ENCODE measurements at places on chromosomes 6 and 20.

- no peak for DNase-seq
Observed at GRCh38 chr20:56442389-56443365, 25.8 kb upstream of the RTF2 start.

DNA sequence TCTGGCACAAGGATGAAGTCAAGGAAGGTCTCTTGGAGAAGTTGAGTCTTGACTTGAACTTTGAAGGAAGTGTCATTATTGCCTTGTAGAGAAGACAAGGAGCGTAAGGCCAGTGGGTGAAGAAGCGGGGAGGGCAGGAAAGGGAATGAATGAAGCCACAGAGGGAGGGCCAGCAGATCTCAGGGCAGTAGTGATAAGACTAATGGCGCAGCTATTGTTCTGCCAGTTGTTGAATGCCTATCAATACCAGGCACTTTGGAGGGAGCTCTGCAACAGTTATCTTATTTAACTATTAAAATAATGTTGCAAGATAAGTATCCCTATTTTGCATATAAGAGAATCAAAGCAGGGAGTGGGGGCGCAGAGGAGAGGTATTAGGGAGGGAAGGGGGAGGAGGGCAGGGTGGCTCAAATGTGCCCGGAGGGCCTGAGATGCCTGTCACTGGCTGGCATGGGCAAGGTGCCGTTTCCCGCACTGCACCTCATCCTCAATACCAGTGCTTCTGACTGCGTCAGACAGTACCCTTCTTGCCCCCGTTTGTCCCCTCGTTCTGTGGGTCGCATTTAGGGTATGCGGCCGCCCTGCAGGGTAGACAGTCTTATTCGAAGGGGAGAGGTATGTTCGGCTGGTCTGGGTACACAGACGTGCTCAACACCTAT is 109.8 kb downstream of the ZDHHC14 start:
- no peak for DNase-seq

DNA sequence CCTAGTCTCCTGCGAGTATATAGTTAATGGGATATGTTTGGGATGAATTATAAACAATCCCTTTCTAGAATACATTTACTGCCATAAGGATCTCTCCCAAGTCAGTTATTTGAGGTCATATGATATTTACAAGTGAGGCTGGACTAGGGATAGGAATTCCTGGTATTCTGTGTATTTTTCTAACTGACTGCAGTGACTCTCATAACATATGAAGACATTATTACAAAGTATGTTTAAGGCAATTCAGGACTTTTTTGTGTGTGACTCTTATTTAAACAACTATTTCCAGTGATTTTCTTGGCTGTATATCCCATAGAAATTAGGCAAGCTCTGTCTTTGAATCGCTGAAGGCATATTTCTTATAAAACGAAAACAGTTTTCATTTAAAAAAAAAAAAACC is 18.4 kb upstream of the TNFAIP3 start:
- DNase-seq = no peak

DNA sequence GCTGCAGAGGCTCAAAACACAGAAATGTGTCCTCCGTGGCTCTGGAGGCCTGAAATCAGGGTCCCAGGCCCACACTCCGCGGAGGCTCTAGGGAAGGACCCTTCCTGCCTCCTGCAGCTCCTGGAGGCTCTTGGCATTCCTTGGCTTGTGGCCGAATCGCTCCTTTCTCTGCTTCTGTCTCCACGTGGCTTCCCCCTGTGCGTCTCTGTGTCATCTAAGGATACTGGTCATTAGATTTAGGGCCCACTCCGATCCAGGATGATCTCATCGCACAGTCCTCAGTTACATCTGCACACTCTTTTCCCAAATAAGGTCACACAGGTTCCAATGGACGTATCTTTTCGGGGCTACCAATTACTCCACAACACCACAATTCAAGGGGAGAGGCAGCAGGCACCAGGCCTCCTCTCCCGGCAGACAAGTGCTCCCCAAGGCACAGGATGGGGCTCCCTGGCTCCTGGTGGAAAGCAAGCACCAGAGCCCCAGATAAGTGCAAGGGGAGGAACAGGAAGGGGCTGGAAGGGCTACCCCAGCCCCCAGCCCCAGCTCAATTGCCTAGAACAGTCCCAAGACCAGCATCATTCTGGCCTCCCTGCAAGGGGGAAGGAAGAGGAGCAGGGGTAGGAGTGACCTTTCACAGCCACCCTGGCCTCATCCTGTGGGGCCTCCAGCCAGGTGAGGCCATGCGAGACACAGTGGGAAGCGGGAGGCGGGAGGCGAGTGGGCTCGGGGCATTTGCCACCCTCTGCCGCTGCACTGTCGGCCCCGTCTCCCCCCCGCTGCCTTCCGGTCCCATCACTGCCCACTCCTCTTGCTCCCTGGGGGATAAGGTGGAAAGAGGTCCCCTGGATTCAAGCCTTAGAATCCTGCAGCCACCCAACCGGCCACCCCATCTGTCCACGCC is 16.3 kb downstream of the NTSR1 start:
- DNase-seq = no peak

- DNase-seq = no peak
Observed at GRCh38 chr6:11432713-11433450, 104.7 kb upstream of the TMEM170B start.

- DNase-seq = no peak
Observed at GRCh38 chr6:111918825-111919224, 45.6 kb upstream of the FYN start.

DNA sequence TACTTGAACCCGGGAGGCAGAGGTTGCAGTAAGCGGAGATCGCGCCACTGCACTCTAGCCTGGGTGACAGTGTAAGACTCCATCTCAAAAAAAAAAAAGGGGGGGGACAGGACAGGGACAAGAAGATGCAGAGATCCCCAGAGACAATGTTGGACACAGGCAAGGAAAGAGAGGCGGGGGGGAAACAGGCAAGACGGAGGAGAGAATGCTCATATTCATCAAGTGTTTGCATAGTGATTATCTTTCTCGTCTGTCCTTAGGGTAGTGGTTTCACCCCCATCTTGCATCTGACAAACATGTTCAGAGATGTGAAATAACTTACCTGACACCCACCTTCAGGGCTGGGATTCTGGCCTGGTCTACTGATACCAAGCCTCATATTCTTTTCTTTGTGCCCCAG is 29.0 kb downstream of the CHMP4B start:
- DNase-seq = no peak

GRCh38 chr6:36593569-36594028 is 563 bp upstream of the SRSF3 start:
- no peak for DNase-seq

DNA sequence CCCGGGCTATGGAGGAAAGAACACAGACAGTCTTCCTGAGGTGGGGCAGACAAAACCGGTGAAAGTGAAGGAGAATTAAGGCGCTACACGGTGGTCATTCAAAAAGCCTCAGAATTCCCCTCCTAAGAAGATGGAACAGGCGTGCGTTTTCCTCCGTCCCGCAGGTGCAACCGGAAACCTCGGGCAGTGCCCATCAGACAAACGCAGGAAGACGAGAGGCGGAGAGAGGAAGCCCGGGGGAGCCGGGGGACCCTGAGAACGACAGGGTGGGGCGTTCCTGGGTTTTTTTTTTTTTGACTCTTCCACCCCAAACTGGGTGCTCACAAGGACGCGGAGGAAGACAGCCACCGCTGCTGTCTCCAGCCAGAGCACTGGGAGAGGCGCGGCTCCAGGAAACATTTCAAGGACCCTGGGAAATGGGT is 25.4 kb downstream of the TTLL2 start:
- DNase-seq = no peak

DNA sequence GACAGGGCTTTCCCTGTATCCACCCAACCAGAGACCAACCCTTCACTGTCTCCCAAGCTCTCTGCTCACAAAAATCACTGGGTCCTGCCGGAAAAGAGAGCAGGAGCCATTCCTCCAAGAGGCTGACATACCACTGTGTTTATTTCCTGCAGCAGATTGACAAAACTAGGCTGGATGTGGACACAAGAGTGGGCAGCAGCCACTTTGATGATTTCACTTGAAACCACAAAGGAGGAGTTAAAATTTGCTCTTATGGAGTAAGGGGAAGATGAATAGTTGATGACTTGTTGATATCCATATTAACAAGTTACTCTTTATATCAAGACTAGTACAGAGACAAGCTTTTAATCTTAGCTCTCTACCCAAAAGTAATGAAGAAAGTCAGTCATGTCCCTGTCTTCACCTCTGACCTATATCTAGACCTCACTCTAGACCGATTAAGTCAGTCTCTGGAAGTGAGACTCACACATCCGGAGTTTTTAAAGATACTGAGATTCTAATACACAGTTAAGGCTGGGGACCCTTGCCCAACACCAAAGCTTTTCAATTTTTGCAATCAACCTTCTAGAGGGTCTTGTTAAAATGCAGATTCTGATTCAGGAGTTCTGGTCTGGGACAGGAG is 73.8 kb downstream of the SCML4 start:
- no peak for DNase-seq

DNA sequence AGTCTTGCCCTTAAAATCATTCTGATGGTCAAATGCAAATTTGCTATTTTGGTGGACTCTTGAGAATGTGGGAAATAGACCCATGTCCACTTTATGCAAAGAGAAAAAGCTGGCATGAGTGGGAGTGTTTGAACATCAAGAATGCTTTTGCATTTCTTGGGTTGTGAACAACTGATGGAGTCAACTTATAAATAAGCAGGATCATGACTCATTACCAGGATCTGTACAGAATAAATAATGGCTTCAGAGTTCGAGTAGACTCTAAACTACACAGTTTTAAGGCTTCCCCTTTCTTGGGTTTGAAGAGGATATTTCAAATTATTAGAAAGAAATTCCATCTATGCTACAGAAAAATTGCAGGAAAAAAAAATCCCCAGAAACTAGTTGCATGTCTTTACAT is 195.5 kb downstream of the EYA4 start:
- no peak for DNase-seq

- no peak for DNase-seq
Observed at GRCh38 chr6:150550244-150550643, 49.4 kb upstream of the PLEKHG1 start.

GRCh38 chr6:17389274-17389847 is 4.0 kb upstream of the CAP2 start:
- no peak for DNase-seq

GRCh38 chr20:4160761-4161305 is 145.5 kb upstream of the RNF24 start:
- no peak for DNase-seq

DNA sequence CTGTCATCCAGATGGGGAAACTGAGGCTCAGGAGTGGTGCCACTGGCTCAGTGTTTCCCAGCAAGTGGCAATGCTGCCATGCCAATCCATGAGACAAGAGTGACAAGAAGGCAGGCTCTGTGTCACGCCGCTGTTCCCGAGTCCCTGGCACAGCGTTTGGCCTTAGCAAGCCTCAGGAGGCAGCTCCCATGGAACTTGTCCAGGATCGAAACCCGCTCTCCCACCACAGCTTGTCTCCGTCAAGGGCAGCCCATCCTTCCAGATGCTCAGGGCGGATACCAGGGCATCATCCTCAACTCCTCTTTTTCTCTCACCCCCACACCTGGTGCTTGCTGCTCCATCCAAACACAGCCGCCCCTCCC is 110.6 kb upstream of the PTPN1 start:
- DNase-seq = no peak

- no peak for DNase-seq
Observed at GRCh38 chr6:43636308-43636659, 644 bp downstream of the MAD2L1BP start.

GRCh38 chr6:37254881-37255280 is 2.7 kb upstream of the TBC1D22B start:
- no peak for DNase-seq

DNA sequence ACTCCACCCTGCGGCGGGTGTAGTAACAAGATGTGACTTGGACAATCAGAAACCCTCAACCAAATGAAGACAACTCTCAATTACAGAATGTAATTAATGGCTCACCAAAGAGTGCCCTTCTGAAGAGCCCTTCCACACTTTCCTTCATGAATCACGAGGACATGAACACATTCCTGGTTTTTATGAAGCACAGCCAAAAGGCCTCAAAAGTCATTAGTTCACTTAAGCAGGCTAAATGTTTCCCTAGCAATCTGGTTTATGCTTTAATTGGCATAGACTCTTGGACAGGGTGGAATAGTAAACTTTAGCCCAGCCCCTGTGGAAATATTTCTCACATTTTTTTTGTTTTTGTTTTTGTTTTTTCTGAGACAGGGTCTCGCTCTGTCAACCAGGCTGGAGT is 20.5 kb downstream of the CPNE5 start:
- DNase-seq = no peak

GRCh38 chr6:71608646-71609045 is 277.7 kb upstream of the RIMS1 start:
- DNase-seq = no peak

- DNase-seq = no peak
Observed at GRCh38 chr6:40705354-40705753, 118.2 kb upstream of the LRFN2 start.

- DNase-seq = no peak
Observed at GRCh38 chr6:56890683-56891429, 64.1 kb upstream of the BEND6 start.

DNA sequence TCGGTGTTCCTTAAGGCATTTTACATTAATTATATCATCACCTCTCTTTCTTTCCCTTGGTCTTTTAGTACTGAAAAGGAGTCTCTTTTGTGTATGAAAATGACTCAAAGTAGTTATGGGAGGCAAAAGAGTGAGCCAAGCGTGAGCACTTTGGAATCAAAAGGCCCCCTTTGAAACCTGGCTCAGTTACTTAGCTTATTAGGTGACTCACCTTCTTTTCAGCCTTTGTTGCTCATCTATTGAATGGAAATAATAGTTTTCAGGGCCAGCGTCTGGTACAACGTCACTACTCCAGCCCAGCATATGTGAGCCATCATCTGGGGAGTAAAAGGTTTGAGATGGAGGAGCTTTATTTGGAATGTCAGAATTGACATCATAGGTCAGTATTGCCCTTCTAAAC is 147.4 kb upstream of the SCGN start:
- DNase-seq = no peak

GRCh38 chr6:85405853-85406198 is 44.1 kb upstream of the NT5E start:
- no peak for DNase-seq

DNA sequence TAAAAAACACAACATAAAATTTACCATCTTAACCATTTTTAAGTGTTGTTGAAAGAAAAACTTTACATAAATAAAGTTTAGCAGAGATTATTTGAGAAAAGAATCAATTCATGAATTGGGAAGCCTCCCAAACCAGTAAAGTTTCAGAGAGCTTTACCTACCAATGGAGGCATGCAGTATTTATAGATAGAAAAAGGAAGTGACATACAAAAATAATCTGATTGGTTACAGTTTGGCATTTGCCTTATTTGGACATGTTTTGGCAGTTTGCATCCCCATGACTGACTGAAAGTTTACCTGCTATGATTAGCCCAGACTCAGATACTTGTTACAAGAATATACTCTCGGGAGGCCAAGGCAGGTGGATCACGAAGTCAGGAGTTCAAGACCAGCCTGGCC is 3.7 kb upstream of the CMTR1 start:
- no peak for DNase-seq

GRCh38 chr6:108584323-108584722 is 23.6 kb downstream of the FOXO3 start:
- no peak for DNase-seq

GRCh38 chr6:25872814-25873213 is 1.2 kb downstream of the SLC17A3 start:
- no peak for DNase-seq

Measured in stimulated activated CD8-positive, alpha-beta memory T cell treated with anti-CD3 and anti-CD28 coated beads, Interleukin-7, amount 100 ng/mL, for 1 hour (primary cell).